HFF-Myc (cell line): ENCODE measurements at places on chromosomes 3 and 15.

DNA sequence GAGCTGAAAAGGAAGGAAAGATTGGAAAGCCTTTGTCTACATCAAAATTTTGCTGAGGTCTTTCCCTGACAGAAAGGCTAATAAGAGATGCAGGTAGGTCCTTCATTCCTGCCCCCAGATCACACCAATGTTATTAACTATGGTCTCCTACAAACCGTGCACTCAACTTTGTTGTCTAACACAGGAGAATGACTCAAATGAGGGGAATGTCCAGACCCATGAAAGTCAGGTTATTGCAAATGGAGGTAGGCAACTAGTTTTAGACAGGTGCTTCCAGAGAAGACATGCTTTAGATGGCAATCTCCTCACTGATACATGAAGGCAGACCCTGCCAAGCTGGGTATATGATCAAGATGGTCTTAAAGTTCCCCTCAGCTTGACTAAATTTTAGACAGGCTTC is 51.0 kb downstream of the NFKBIZ start:
- DNase-seq, result no peak

- DNase-seq, result no peak
These were observed 201.1 kb downstream of the MAGI1 start for GRCh38 chr3:65837604-65838003.

- DNase-seq, result no peak
These were observed 723 bp downstream of the CPNE4 start for GRCh38 chr3:132034097-132034485.

GRCh38 chr3:127213381-127213918 is 20.5 kb downstream of the PRR23E start:
- no peak for DNase-seq

GRCh38 chr15:92883876-92884435 is 16.2 kb upstream of the CHD2 start:
- DNase-seq, result no peak

- DNase-seq, result no peak
These were observed 104.1 kb downstream of the TPRG1 start for GRCh38 chr3:189275852-189276251.

DNA sequence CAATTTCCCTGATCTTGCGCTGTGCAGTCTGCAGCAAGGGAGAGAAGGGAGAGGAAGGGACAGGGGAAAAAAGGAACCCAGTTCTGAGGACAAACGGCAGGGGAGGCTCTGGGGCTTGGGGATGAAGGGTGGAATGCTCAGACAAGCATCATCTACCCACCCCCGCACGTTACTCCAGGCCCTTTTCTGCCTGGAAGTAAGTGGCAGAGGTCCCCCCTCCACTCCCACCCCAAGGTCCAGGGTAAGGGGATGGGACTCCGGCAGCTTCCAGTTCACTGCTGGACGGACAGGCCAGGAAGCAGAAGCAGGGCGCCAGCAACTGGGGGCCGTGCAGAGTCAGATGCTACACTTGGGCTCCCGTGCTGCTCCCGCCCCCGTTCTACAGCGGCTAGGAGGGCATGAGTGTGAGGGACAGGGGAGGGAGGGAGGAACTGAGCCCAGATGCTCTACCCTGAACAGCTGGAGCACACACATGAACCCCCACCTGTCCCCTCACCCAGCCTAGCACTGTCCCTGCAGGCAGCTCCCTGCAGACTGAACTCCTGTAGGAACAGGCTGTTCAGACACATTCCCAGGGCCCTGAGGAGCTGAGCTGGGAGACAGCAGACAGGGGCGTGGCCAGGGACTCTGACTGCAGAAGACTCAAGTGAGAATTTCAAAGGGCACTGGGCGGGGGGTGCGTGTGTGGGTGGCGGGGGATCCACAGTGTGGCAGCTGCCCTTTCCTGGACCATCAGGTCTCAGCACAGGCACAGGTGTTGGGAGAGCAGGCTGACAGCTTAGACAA is 59.7 kb downstream of the SENP2 start:
- DNase-seq, result no peak

DNA sequence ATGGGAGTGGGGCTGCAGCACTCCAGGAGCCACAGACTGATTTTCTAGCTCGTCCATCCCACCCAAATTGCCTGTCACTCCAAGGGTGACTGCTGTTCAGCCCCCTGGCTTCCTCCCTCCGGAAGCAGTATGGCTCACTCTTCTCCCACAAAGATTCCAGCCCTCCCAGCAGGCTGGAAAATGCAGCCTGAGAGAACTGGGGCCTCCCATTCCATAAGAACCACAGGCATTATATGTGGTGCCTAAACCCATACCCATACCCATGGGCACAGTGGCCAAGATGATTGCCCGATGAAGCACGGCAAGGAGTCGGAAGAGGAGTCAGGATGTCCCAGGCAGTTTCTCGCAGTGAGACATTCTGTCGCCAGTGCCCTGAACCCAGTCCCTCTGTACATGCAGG is 6.0 kb upstream of the VILL start:
- no peak for DNase-seq

DNA sequence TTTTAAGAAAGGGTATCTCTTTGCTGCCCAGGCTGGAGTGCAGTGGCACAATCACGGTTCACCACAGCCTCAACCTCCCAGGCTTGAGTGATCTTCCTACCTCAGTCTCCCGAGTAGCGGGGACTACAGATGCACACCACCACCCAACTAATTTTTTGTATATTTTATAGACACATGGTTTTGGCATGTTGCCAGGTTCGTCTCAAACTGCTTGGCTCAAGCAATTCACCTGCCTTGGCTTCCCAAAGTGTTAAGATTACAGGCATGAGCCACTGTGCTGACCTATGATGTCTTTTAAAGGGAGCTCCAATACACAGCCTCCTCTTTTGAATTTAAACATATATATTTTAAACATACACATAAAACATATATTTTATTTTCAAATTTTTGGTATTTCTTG is 60.9 kb downstream of the SLC9C1 start:
- DNase-seq, result no peak

- peak; percentile 56 for DNase-seq
These were observed 11.8 kb downstream of the XXYLT1 start for GRCh38 chr3:195259154-195259474.

DNA sequence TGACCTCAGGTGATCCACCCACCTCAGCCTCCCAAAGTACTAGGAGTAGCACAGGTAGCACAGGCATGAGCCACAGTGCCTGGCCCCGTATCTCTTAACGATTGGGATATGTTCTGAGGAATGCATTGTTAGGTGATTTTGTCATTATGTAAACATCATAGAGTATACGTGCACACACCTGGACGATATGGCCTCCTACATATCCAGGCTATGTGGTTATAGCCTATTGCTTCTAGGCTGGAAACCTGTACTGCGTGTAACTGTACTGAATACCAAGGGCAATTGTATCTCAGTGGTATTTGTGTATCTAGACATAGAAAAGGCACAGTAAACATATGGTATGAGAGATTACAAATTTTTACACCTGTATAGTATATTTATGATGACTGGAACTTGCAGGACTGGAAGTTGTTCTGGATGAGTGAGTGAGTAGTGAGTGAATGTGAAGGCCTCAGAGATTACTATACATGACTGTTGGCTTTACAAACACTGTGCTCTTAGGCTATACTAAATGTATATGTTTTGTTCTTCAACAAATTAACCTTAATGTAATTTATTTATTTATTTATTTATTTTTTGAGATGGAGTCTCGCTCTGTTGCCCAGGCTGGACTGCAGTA is 120.7 kb downstream of the MBNL1 start:
- DNase-seq, result no peak

DNA sequence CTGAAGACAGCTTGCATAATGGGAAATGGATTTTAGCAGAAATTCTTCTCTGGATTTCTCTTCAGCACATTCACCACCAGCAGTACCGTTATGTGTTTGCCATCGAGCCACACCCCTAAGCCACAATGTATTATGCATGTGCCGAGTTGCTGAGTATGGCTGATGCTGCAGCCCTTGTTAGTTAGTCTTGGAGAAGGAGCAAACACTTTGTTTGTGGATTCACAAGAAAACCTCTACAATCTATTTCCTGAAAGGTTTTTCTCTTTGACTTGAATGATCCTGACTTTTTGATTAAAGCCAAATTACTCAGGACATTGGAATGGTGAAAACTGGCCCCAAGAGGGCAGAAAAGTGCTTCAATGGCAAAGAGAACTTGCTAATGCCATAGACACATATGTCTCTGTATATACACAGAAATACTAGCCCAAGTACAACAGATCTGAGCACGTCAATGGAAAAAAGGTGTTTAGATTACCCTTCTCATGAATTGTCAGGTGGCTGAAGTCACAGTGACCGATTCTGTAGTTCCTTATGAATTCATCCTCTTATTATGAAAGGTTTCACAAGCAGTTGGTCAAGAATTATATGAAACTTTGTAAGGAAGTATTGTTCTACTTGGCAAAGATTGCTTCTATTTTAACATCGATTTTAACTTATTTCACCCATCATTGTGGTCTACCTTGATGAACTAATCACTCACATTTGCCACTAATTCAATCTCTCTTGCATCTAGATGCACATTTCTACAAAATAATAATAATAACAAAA is 103.0 kb downstream of the P3H2 start:
- DNase-seq, result no peak

- DNase-seq, result no peak
These were observed 22.2 kb upstream of the MAP3K13 start for GRCh38 chr3:185340751-185341150.

GRCh38 chr3:185820973-185821758 is 3.7 kb downstream of the IGF2BP2 start:
- DNase-seq, result peak; percentile 79

- DNase-seq, result no peak
These were observed 157.8 kb upstream of the ROPN1 start for GRCh38 chr3:124149771-124150170.
